ENCODE measurements at places on chromosomes 2 and 18. TPM values are rescaled to one million over a fixed set of nuclear protein-coding genes. Genes with fewer than 3 reads are reported as not detected.

CERKL gene
- total RNA-seq: 0.72 TPM

KCNG2 gene
- total RNA-seq: not detected

CYP27C1 gene
- total RNA-seq: 3.0 TPM

DNA sequence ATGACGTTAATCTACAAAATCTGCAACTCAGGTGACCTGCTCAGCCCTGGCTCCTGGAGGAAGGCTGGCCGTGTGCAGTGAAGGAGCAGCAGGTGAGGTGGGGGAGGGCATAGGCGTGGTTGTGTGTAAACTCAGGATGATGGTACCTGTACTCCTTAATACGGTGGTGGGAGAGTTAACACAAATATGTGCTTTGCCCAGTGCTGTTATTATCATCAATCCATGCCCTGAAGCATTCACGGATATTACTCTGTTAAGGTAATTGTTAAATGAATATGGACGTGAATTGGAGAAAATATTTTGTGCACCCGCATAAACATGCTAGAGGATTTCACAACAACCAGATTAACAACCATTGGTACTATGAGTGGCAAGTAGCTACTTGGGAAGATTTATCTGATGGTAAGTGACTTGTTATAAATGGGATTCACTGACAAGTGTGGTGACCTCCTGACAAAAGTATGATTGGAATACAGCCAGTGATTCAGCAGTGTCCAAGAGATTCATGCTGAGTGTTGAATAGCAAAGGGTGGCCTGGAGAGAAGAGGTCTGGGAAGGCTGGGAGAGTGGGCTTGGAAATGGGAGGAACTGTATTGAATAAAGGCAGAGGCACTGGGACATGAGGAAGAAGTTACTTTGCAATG, 194.1 kb downstream of the TPGS2 start:
- no peaks in the 10 kb centered on the region for H3K4me1 ChIP-seq
- no peak for DNase-seq
- no peaks in the 10 kb centered on the region for H3K36me3 ChIP-seq

- DNase-seq: no peak
- H3K27ac ChIP-seq: no peak overlapping the region
- H3K4me1 ChIP-seq: peaks cover 8% of the 10 kb centered on the region
- no peak overlapping the region for H3K4me3 ChIP-seq
- H3K36me3 ChIP-seq: no peaks in the 10 kb centered on the region
Measured at GRCh38 chr2:62740221-62740620, 34.7 kb downstream of the EHBP1 start.

Measured in A673 (cell line).